ENCODE measurements at places on chromosomes 1 and 21. TPM values are rescaled to one million over a fixed set of nuclear protein-coding genes. Genes with fewer than 3 reads are reported as not detected.

Gene TTC3
- 76.8 TPM for polyA plus RNA-seq

Gene IL20
- polyA plus RNA-seq = 0.30 TPM

Gene PPP1R8
- 33.8 TPM for polyA plus RNA-seq

Gene ZNF695
- 0.23 TPM for polyA plus RNA-seq

Gene HSD11B1
- 265 TPM for polyA plus RNA-seq

Gene KPRP
- not detected for polyA plus RNA-seq

Gene LYPD8
- not detected for polyA plus RNA-seq

Gene FAM72C
- polyA plus RNA-seq = 0.23 TPM

Gene SDC3
- polyA plus RNA-seq = 17.1 TPM

Gene SGIP1
- 7.0 TPM for polyA plus RNA-seq
